ENCODE measurements at places on chromosomes 1 and 21.

GRCh38 chr1:155892796-155893195, 18.4 kb downstream of the RIT1 start:
- DNase-seq = no peak

DNA sequence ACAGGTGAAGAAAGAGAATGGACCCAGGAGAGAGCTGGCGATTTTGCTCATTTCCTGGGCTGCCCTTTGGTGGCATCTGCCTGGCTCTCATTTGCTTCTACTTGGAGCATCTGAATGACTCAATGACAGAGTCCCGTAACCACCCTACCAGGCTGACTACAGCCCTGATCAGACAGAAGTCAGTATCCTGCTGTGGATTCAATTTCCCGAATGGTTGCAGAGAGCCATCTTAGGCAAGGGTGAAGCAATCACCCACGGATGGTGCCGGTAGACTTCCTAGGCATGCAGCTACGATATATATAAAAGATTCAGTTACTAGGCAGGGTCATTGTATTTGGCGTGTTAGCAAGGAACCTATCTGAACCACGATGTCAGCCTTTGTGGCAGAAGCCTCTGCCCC, 10.2 kb downstream of the AJAP1 start:
- no peak for DNase-seq

DNA sequence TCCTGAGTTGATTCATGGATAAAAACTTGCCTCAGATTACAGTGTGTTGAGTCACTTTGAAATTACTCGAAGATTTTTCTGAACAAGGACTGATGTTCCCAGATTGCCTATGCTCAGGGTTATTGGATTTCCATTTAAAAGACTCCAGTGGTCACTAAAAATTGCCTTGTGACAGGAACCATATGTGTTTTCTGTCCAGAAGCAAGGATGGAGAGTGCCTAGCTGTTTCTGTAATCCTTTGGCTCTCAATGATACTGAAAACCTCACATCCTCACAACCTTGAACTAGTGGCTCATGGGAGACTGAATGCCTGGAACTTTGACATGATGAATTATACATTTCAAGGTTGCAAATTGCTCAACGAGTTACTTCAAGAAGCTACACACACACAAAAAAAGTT, 1271.8 kb downstream of the BRINP3 start:
- DNase-seq = no peak

DNA sequence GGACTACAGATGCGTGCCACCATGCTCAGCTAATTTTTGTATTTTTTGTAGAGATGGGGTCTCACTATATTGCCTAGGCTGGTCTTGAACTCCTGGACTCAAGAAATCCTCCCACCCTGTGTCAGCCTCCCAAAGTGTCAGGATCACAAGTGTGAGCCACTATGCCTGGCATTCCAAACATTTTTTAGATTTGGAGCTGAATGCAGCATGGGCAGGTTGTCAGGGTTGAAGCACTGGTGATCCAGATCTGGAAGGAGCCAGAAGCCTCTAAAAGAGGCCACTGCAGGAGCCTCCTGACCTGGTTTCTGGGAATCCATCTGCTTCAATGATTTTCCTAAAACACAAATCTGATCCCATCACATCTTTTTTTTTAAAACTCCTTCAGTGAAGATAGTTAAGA, 1.8 kb upstream of the CTPS1 start:
- no peak for DNase-seq

- DNase-seq = no peak
These were observed 18.1 kb upstream of the COL18A1 start for GRCh38 chr21:45386728-45387371.

GRCh38 chr1:112298558-112298957, 97.5 kb upstream of the CTTNBP2NL start:
- peak; percentile 18 for DNase-seq

DNA sequence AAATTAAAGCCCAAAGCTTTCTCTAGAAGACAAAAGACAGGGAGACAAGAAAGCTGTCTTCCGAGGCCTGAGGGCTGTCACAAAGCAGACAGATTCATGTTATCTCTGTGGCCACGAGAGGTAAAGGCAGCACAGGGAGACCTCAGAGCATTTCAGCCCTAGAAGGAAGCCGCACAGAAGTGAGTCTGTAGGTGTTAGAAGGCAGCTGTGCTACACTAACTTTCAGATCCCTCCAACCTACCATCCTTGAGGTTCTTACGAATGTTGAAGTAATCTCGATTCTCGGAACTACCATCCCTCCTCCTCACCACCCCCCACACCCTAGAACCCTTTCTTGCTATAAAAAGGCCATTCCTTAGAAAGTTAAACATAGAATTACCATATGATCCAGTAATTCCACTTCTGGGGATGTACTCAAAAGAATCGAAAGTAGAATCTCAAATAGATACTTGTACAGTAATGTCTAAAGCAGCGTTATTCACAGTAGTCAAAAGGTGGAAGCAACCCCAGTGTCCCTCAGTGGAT, 21.5 kb upstream of the LYST start:
- peak; percentile 88 for DNase-seq

DNA sequence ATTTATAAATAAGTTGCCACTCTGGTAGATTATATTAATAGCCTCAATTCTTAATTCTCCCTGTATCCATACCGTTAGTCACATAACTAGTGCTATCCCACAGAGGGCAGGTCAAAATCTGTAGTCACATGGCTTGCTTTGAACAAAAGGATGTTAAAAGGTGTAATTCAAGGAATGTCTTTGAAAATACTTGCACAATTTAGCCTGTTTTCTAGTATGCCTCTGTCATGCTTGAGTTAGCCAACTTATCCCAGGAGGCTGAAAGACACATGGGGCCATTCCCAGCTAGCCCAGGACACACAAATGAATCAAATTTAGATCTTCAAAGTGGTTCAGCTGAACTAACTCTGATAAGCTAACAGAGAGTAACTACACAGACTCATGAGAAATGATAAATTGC, 758.5 kb upstream of the NEGR1 start:
- DNase-seq = no peak

GRCh38 chr1:182677397-182678098, 6.8 kb downstream of the RGS8 start:
- DNase-seq = no peak

DNA sequence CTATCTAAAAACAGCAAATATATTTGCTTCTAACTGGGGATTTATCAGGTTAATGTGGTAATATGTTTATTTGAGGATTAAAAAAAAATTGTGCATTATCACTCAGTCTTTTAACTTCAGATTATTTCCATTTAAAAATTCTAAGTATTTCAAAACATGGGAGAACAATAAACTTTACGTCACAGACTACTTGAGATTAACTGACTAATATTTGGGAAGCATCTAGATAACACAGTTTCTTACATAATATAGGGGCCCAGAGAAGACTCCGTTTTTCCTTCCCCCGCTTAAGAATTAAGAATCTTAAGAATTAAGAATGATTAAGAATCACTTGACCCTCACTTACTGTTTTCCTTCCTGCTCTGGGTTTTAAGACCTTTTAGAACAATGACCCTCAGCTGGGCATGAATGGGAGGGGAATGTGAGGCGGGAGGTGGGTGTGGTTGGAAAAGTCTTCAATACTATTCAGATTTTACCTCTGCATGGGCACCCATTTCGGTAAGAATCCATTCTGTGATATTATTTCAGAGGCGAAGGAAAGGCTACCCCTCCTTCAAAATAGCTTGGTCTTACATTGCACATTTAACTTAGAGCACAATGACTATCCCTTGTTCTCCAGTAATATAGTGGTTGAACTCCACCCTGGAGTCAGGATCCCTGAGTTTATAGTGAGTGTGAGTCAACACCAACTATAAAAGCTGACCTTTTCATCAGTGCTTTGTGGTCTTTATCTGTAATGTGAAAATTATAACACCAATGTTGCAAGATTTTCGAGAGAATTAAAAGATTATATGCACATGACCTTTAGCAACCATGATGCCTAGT, 821.3 kb downstream of the USP25 start:
- DNase-seq = no peak

DNA sequence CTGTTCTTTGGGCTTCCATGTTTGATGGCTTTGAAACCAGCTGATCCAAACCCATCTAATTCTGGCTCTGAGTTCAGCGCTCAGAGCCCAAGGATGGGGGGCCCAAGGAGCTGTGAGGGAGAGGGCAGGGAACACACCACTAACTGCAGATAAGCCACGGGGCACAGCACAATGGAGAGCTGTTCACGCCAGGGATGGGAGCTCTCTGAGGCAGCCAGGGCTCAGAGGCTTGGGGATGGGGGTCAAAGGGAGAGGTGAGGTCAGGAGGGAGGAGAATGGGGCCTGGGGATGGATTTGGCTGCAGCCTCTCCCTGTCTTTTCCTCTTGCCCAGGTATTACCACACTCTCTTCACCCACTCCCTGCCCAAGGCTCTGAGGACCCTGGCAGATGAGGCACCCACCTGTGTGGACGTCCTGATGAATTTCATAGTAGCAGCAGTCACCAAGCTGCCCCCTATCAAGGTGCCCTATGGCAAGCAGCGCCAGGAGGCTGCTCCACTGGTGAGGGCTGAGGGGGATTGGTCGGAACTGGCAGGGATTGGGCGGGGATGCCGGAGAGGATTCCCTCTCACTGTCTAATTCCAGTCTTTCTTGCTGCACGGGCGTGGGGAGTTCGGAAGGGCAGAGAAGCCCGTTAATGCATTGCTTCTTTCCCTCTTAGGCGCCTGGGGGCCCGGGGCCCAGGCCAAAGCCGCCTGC, 11.3 kb downstream of the SLC30A2 start:
- DNase-seq = no peak

- no peak for DNase-seq
These were observed 21.7 kb upstream of the ZBTB21 start for GRCh38 chr21:42031816-42032215.

- DNase-seq = peak; percentile 63
These were observed 581 bp downstream of the SSU72 start for GRCh38 chr1:1573843-1574720.

DNA sequence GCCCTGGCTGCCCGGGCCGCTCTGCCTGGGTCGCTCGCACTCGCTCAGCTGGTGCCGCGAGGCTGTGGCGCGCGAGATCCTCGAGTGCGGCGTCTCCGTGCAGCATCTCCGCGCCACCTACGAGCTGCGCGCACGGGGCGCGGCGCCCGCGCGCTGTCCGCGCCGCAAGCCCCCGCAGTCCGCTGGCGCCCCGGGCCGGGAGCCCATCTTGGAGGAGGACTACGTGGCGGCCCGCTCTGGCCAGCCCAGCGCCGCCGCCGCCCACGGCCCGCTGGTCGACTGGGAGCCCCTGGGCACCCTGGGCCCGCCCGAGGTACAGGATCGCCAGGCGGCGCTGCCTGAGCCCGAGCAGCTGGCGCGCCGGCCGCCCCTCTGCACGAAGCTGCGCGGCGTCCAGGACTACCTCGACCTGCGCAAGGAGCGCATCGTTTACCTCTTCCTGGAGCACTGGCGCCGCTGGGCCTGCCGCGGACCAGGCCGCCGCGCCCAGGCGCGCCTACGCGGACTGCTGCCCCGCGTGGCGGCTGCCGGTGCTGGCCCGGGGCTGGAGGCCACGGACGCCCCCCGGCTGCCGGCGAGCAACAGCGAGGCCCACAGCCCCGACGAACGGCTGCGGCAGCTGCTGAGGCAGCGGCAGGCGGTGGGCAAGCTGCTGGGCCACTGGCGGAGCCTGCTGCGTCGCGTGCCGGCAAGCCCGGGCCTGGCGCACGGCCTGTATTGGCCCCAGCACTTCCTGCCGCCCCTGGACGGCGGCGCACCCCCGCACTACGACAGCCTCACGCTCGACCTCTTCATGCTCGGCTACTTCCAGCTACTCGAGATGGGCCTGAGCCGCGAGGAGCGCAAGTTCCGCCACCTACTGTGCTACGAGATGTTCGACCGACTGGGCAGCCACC, 10.9 kb downstream of the TNFRSF25 start:
- DNase-seq = no peak

DNA sequence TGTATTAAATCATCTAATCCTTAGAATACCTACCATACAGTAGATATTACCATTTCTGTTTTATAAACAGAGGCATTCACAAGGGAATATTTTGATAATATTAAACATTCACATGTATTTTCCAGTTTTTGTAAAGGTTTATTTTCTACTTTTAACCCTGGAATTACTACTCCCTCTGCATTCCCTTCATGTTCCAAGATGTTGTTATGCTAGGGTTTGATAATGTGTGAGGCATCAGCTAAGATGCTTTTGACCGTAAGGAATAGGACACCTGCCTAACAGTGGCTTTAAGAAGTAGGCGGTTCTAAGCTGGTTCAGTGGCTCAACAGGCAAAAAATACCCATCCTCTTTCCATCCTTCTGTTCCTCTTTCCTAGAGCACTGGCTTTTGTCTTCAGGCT, 131.9 kb upstream of the USP24 start:
- DNase-seq = no peak

- no peak for DNase-seq
These were observed 61.8 kb downstream of the DTL start for GRCh38 chr1:212097360-212097759.

GRCh38 chr1:19329188-19329587, 17.1 kb downstream of the SLC66A1 start:
- DNase-seq = no peak

GRCh38 chr1:205690122-205690756, 9.9 kb upstream of the SLC45A3 start:
- DNase-seq = no peak

GRCh38 chr1:93435443-93435842, 12.5 kb upstream of the FNBP1L start:
- DNase-seq = no peak

GRCh38 chr1:62299426-62300200, 19.6 kb downstream of the KANK4 start:
- no peak for DNase-seq

DNA sequence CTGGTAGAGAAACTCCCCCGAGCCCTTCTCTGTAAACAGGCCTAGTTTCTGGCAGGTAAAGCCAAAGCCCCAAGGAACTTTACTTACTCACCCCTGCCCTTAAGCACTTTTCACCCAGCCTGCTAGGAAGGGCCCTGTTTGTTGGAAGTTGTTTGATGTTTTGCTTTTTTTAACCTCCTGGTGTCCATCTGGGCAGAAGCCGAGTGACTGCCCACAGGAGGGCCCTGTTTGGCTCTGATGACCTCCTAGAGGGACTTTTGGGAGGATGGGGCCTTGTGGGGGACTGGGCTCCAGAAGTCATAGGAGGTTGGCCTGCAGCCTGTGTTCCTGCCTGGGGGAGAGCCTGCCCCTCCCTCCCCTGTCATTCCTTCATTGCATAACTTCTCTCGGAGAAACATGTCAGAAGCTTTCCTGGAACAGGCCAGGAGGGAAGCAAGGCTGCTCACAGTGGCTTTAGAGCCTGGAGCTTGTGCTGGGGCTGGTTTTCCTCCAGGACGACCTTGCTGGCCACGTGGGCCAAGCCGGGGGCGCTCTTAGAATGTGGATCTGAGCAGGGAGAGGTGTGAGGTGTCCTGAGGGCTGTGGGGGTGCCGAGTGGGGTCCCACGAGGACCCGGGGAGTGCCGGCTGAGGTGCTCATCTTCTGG, 33.9 kb downstream of the COQ8A start:
- no peak for DNase-seq

- peak; percentile 59 for DNase-seq
These were observed 31.4 kb upstream of the KIRREL1 start for GRCh38 chr1:157961805-157962762.

GRCh38 chr1:242568666-242569065, 44.2 kb upstream of the PLD5 start:
- no peak for DNase-seq

- DNase-seq = no peak
These were observed 71.0 kb downstream of the NENF start for GRCh38 chr1:212503714-212504113.

- no peak for DNase-seq
These were observed 37.2 kb upstream of the PGBD5 start for GRCh38 chr1:230463326-230463725.

All from activated CD4-positive, alpha-beta T cell treated with anti-CD3 and anti-CD28 coated beads, Interleukin-2, Interleukin-4, amounts not matched to agents 100 ng/mL and 50 ng/mL, durations not matched to agents 16 hours and 8 hours (primary cell).